ENCODE measurements at places on chromosomes 4 and X.
A peak's percentile ranks its signal among the peaks of the same experiment; 100 is the strongest.

GRCh38 chr4:19999276-19999675 lies 252.4 kb upstream of the SLIT2 start:
- no peak for DNase-seq

- DNase-seq = no peak
Measured at GRCh38 chr4:66052426-66052825, 382.1 kb upstream of the EPHA5 start.

- no peak for DNase-seq
Measured at GRCh38 chr4:87851953-87852352, 19.2 kb downstream of the MEPE start.

GRCh38 chr4:17168571-17168970 lies 270.1 kb upstream of the LDB2 start:
- DNase-seq = no peak

DNA sequence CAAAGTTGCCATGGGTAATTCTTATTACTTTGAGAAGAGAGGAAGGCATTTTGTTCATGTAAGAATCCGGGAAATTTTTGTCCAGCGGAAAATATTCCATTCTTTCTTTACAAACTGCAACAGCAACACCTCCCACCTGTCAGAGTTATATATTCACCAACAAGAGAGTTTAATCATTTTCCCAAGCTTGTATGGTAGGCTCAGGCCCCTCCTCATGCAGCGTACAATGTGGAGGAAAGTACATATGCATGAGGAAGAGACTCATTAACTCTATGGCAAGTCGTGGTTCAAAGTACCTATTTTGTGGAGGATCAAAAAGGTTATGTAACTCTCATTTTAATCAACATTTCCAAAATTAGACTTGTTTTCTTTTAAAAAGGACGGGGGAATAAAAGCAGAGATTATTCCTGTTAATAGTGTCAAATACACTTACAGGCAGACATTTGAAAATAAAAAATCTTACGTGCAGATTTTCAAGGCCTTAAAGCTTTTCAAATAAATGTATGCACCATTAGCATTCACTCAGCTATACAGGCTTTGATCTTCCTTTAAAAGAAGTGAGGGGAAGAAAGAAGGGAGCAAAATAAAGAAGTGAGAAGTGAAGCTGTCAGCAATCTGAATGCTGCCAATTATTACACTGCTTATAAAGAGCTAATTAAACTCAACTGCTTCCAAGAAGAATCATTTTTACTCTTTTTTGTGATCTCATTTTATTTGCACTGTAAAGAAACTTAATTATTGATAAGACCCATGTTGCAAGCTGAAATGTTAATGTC lies 204.8 kb downstream of the FAT4 start:
- DNase-seq = no peak

GRCh38 chr4:3115637-3116270 lies 41.3 kb downstream of the HTT start:
- DNase-seq = no peak

DNA sequence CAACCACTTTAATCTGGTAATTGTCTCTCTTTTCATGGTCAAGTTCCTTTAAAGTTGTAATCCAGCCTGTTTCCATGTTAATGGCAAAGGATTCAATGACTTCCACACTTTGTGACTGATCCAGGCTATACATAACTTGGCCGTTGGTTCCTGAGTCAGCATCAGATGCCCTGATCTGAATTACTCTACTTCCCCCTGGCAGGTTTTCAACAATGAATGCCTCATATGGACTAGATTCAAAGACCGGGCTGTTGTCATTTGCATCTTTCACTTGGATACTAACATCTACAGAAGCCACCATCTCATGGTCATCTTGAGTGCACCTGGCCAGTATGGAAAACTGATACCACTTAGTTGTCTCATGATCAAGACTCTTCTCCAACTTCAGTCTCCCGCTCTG lies 62.6 kb upstream of the MTNR1A start:
- DNase-seq = no peak

- no peak for DNase-seq
Measured at GRCh38 chr4:82852751-82853285, 38.1 kb downstream of the SEC31A start.

- DNase-seq = no peak
Measured at GRCh38 chrX:132272826-132273225, 53.6 kb upstream of the RAP2C start.

GRCh38 chrX:68398291-68398690 lies 35.0 kb downstream of the OPHN1 start:
- DNase-seq = no peak

DNA sequence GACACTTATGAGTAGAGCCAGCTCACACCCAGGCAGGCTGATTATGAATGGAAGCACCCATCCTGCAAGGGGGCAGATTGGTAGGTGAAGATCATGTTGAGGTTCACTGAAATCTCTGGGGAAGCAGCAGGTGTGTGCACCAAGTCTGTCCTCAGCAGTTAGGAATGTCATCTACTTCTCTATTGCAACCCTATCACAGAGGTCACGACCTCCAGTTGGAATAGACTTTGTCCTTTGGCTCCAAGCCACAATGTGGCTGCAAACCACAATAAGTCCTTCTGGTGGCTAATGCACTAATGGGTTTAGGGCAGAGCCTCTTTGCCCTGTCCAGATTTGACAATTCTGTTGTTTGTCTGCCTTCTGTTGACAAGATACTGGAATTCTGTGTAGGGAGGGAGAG lies 1056.7 kb downstream of the PCDH19 start:
- DNase-seq = no peak

- DNase-seq = no peak
Measured at GRCh38 chr4:67926485-67926884, 36.8 kb downstream of the TMPRSS11A start.

DNA sequence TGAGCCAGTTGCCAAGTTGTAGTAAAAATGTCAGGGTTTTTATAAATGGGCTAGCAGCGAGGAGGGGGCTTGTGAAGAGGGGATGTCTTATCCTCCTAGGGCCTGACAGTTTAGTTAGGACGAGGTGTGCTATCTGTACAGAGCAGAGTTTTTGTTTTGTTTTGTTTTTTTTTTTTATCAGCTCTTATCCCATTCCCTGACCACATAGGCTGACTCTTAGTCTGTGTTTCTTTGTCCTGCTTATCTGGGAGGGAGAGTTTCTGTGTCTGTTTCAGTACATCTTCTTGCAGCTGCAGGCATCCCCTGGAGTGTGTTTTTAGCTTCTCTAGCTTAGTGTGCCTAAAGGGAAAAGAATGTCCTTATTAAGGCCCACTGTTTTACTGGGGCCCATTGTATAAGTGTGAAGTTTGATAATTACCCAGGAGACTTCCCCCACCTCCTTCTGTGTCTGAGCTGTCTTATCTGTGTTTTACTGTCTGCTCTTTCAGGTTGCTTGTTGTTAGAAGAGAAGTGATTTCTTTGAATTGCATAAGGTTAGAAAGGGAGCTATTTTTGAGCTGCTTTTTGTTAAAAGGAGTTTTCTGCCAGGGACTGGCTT lies 32.0 kb downstream of the PAGE2 start:
- no peak for DNase-seq

DNA sequence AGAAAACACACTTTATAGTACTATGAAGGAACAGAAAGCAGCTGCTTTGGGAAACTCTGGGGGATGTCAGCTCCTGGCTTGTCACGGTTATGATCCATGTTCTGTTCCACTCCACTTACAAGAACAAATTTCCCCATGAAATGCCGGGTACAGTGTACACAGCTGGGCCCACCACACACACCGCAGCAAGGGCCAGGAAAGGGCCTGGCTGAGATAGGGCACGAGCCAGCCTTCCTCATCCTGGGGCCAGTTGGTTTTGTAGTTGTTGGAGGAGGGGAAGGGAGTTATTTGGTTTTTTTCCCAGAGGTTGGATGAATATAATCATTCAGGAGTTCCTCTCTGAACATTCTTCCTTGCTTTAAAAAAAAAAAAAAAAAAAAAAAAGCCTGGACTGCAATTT lies 56.8 kb downstream of the SEPSECS start:
- no peak for DNase-seq

GRCh38 chr4:170193496-170193895 lies 103.7 kb upstream of the AADAT start:
- no peak for DNase-seq

DNA sequence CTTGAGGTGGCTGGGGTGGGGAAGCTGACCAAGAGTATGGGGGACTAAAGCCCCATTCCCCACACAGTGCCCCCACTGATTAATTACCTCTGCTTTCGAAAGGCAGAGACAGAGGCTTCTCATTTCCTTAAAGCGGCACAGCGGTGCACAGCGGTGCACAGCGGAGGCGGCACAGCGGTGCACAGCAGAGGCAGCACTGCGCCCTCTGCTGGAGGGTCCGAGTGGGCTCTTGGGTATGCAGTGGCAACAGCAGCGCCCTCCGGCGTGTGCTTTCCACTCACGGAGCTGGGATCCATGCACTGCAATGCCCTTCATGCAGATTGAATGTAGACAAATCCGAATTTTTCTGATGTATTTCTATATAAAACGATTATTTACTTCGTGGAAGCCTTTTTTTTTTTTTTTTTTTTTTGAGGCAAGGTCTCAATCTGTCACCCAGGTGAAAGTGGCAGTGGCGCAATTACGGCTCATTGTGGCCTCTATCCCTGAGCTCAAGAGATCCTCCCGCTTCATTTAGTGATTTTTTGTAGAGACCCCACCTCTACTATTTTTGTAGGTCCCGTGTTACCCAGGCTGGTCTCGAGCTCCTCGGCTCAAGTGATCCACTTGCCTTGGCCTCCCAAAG lies 19.7 kb upstream of the PRPS2 start:
- peak; percentile 82 for DNase-seq

- DNase-seq = no peak
Measured at GRCh38 chrX:21354725-21355124, 19.5 kb upstream of the CNKSR2 start.

GRCh38 chr4:107826421-107826980 lies 1.8 kb downstream of the SGMS2 start:
- DNase-seq = no peak

- no peak for DNase-seq
Measured at GRCh38 chrX:100407147-100407783, 2.8 kb downstream of the PCDH19 start.

DNA sequence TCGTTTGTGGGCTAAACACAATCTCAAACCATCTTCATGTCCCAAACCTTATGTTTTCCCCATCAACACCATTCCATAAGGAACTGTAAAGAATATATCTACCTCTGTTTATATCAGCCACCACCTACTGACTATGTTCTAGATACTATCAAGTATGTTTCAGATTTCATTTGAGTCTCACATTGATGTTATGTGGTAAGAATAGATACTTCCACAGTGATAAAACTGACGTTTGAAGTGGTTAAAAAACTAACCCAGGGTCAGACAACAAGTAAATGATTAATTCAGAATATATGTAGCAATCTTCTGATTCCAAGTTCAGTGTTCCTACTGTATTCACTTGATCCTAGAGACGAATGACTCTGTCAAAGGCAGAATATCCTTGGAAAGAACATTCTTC lies 156.8 kb upstream of the RASGEF1B start:
- DNase-seq = no peak

DNA sequence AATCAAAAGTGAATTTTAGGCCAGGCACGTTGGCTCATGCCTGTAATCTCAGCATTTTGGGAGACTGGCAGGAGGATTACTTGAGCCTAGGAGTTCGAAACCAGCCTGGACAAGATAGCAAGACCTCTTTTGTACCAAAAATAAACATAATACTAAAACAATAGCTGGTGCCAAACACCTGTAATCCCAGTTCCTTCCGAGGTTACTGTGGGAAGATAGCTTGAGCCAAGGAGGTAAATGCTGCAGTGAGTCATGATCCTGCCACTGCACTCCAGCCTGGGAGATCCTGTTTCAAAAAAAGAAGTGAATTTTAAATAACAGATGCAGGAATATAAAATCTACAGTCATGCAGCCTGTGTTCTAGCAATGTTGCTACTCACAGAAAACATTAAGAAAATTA lies 488.3 kb downstream of the PPARGC1A start:
- no peak for DNase-seq

GRCh38 chr4:170743633-170744032 lies 653.9 kb upstream of the AADAT start:
- DNase-seq = no peak

- no peak for DNase-seq
Measured at GRCh38 chr4:544386-545105, 31.5 kb downstream of the TMEM271 start.

GRCh38 chrX:3403748-3404147 lies 57.3 kb upstream of the MXRA5 start:
- DNase-seq = no peak

GRCh38 chrX:36534900-36535299 lies 473.3 kb upstream of the FAM47C start:
- DNase-seq = no peak

Measured in activated CD4-positive, alpha-beta T cell treated with anti-CD3 and anti-CD28 coated beads, Interleukin-10, Interleukin-2, amounts not matched to agents 100 ng/mL and 50 ng/mL, durations not matched to agents 16 hours and 8 hours (primary cell).